Stimulated activated CD8-positive, alpha-beta memory T cell treated with anti-CD3 and anti-CD28 coated beads, Interleukin-4, amount 100 ng/mL, for 4 hours (primary cell): ENCODE measurements at places on chromosomes 6 and 20.

DNA sequence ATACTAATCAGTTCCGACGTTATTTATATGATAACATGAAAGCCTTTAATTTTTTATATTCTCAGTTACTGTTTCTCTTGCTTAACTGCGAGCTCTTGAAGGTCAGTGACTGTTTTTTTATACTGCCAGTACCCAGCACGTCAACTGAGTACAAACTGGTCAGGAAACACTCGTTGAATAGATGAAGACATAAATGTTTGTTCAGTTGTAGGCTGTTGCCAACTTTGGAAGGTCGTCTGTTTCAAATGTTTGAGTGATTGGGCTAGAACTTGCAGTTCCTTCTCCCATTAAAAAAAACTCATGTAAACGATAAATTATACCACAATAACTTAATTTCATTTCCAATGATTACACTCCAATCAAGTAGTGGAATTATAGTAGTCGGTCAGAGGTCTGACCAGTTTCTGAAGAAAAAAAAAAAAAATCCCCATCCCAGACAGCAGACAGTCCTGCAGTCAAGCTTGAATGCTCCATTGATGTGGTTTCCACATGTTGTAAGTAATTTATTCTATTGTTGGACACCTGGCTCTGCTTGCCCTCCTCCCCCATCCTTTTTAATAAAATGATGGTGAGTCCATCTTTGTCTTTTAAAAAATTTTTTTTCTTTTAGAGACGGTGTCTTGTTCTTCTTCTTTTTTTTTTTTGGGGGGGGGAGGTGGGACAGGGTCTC, 81.1 kb downstream of the SASH1 start:
- DNase-seq = no peak

DNA sequence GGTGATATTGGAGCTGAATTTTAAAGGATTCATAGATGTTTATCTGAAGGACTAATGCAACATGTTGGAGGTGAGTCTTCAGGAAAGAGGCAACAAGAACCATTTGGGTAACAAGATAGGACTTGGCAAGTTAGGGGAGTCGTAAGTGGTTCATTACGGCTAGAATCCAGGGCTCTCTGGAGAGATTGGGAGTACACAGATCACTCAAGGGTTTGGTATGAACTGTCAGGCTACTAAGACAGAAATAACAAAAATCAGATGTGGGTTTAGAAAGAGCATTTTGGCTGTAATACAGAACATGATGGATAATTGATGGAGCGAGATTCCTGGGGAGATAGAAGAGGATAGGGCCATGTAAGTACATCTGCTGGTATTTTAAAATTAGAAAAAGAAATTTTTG, 86.3 kb upstream of the ESR1 start:
- DNase-seq = no peak

- no peak for DNase-seq
Measured at GRCh38 chr6:138222901-138223546, 4.7 kb upstream of the PBOV1 start.

- no peak for DNase-seq
Measured at GRCh38 chr6:3418496-3419060, 38.3 kb downstream of the SLC22A23 start.

DNA sequence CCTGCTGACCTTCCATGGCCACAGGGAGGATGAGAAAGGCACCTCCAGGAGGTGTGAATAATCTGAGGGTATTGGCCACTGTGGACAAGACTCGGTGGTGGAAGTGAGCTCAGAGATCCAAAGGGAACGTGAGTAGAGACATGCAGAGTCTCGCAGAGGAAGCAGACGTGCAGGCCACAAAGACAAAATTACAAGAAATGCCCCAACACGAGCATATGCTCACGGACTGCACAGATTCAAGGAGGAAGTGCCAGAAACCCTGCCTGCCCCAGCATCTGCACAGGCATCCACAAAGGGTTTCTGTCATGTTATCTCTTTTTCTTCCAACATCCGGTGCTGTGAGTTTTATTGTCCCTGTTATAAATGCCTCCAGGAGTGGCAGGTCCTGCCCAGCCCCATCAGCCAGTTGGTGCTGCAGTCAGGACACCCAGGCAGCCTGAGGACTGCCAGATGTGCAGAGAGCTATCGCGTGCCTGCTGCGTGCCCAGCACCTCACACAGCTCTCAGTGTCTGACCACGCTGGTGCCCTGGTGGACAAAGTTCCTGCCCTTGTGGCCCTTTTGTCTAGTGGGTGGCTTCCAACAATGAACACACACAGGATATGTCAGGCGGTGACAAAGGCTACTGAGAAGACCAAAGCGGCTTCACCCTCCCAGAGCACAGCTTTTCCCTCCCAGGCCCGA, 34.0 kb upstream of the FANCE start:
- no peak for DNase-seq

DNA sequence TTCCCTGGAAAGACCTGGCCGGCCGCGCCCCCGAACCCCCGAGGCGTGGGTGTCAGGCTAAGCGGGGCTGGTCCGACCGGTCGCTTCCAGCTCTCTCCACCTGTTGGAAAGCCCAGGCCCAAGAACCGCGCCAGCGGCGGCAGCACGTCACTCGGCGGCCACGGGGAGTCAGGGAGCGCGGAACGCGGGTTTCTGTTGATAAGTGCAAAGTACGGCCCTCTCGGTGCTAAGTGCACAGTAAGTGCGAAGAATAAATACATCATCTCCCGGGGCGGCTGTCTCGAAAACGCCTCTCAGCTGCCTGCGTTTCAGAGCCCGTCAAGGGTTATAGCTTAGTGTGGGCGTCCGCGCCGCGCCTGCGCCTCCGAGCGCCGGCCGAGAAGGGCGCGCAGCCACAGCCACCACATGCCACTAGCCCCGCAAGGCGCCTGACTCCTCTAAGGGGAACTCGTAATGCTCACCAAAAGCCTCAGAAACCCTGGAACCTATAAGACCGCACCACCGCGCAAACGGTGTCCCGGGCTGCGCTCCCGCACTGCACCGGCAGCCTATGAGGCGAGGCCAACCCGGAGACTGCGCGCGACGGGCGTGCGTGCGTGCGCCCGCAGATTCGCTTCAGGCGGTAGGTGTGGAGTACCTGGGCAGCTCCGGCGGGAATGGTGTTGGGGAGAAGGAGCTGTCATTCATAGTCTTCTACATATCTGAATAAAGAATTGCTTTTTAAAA, 9.2 kb upstream of the TBX18 start:
- DNase-seq = no peak
